ENCODE measurements at places on chromosomes 11 and 22.

GRCh38 chr11:105870516-105871113 lies 151.4 kb downstream of the MSANTD4 start:
- DNase-seq = no peak

DNA sequence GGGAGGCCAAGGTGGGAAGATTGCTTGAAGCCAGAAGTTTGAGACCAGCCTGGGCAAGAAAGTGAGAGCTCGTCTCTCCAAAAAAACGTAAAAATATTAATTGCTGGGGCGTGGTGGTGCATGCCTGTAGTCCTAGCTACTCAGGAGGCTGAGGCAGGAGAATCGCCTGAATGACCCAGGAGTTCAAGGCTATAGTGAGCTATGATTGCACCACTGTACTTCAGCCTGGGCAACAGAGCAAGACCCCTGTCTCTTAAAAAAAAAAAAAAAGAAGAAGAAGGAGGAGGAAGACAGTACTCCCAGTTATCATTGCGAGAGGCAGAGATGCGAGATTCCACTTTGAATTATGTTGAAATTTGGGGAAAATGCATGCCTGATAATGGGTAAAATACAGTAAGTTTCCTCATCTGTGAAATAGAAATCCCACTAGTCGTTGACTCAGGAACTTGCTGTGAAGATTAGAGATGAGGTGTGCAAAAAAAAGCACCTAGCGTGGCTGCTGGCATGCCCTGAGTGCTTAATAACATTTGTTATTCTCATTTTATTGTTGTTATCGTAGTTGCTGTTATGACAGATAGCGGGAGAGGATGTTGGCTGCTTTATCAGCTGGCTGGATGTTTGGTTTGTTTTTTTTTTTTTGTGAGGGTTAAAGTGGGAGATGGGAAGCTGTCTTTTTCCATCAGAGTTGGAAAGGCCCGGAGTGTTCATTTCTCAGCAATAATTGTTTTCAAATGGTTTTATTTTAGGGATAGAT lies 33.4 kb downstream of the BCR start:
- DNase-seq = no peak

- DNase-seq = no peak
These were observed 894.2 kb downstream of the NTM start for GRCh38 chr11:132264616-132265015.

GRCh38 chr11:69510471-69511357 lies 29.3 kb downstream of the LINC01488 start:
- no peak for DNase-seq
